Bronchus fibroblast of lung (primary cell): ENCODE measurements at places on chromosomes 12 and 14. TPM values are rescaled to one million over a fixed set of nuclear protein-coding genes. Genes with fewer than 3 reads are reported as not detected.

Gene LGMN
- total RNA-seq, result 13.3 and 16.5 TPM in 2 replicates

Gene P2RX2
- not detected in 2 replicates for total RNA-seq

Gene HELB
- 1.2 and 2.9 TPM in 2 replicates for total RNA-seq

Gene CCDC197
- not detected in 2 replicates for total RNA-seq

Gene NKX2-1
- not detected in 2 replicates for total RNA-seq

Gene TAPBPL
- total RNA-seq, result 6.9 and 10.4 TPM in 2 replicates

Gene POTEG
- not detected in 2 replicates for total RNA-seq

Gene PTPRO
- total RNA-seq, result 0.15 and 0.17 TPM in 2 replicates

Gene KRT2
- total RNA-seq, result not detected in 2 replicates

Gene ENDOU
- not detected in 2 replicates for total RNA-seq

Gene CLEC6A
- total RNA-seq, result not detected in 2 replicates

Gene CLEC1A
- total RNA-seq, result not detected in 2 replicates

Gene TCL1B
- total RNA-seq, result not detected in 2 replicates

Gene SLC10A1
- total RNA-seq, result not detected in 2 replicates

Gene MUCL1
- not detected in 2 replicates for total RNA-seq

Gene BCL2L14
- total RNA-seq, result not detected in 2 replicates

Gene SRRM4
- not detected in 2 replicates for total RNA-seq

Gene NOS1
- total RNA-seq, result not detected in 2 replicates

Gene LLPH
- total RNA-seq, result 5.9 and 9.2 TPM in 2 replicates

Gene RPGRIP1
- total RNA-seq, result not detected in 2 replicates

Gene VWF
- 0.50 and 1.2 TPM in 2 replicates for total RNA-seq

Gene SLC22A17
- total RNA-seq, result 10.4 and 13.8 TPM in 2 replicates

Gene KRT73
- not detected in 2 replicates for total RNA-seq

Gene TPPP2
- total RNA-seq, result not detected in 2 replicates

Gene TAS2R8
- not detected in 2 replicates for total RNA-seq

Gene BDKRB2
- total RNA-seq, result 9.2 and 9.5 TPM in 2 replicates

Gene ZNF385A
- 2.5 and 2.7 TPM in 2 replicates for total RNA-seq

Gene GNPTAB
- total RNA-seq, result 10.6 and 11.1 TPM in 2 replicates

Gene ALDH6A1
- total RNA-seq, result 12.8 and 14.3 TPM in 2 replicates

Gene SCNN1A
- total RNA-seq, result 0.67 and 1.0 TPM in 2 replicates

Gene PIP4P1
- total RNA-seq, result 19.2 and 19.8 TPM in 2 replicates

Gene HHIPL1
- 1.8 and 2.7 TPM in 2 replicates for total RNA-seq

Gene DGKA
- total RNA-seq, result 31.1 and 33.3 TPM in 2 replicates

Gene NGDN
- 23.3 and 30.6 TPM in 2 replicates for total RNA-seq

Gene NRL
- 0.59 and 2.9 TPM in 2 replicates for total RNA-seq

Gene IGF1
- not detected in 2 replicates for total RNA-seq

Gene TMEM229B
- total RNA-seq, result not detected in 2 replicates

Gene SLC25A21
- total RNA-seq, result 0.59 and 1.0 TPM in 2 replicates

Gene ALG10
- total RNA-seq, result 6.1 and 7.9 TPM in 2 replicates
